ENCODE measurements at places on chromosomes 1 and 21.
A peak's percentile ranks its signal among the peaks of the same experiment; 100 is the strongest.

DNA sequence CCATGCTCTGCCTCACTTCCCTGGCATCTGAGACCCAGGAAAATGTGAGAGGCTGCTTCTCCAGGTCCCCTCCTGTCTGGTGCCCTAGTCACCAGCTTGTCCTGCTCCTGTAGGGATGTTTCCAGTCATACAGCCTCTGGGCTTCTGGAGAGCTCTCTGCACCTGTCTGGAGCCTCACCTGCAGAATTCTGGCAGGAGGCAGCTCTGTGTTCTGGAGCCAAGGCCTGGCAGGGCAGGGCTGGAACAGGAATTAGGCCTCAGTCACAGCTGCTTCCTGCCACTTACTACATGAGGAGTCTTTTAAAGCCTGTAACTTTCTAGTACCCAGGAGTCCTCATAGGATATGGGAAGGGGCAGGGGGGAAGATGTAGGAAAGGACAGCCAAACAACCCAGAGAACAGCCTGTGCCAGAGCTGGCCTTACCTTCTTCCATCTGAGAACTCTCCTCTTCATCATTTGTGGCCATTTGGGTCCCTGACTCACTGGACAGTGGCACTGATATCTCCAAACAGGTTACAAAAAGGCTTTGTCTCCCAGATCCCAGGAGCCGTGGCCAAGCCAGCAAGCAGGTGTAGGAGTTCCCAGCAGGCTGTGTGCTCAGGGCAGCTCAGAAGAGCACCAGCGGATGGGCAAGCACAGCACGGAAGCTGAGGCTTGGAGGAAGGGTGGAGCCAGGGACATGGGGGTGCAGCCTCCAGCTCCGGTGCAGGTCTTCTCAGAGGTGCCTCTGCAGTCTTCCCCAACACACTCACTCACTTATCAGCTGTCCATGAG, 31.4 kb upstream of the ARTN start:
- DNase-seq = no peak

DNA sequence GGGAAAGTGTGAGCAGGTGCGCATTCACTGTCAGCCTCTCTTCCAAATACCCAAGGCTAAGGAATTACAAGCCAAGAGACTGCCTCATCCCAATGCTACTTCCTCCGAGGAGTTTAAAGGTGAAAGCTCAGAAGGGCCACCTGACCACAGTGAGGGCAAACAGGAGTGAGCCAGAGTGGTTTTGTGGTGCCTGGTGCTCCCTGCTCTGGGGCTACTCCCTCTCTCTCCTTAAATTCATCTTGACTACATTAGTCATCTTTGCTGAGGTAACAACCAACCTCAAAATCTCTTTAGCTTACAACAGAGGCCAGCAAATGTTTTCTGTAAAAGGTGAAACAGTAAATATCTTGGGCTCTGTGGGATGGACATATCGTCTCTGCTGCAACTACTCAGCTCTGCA, 14.2 kb upstream of the ZBTB8A start:
- peak; percentile 12 for DNase-seq

- no peak for DNase-seq
Observed at GRCh38 chr21:39321424-39321823, 8.0 kb upstream of the BRWD1 start.

- no peak for DNase-seq
Observed at GRCh38 chr1:228717081-228717480, 18.2 kb upstream of the RHOU start.
